Breast epithelium (tissue), 4 donors: ENCODE measurements at places on chromosomes 2 and 18.
A peak's percentile ranks its signal among the peaks of the same experiment; 100 is the strongest.

GRCh38 chr2:114170070-114170469, 272.4 kb upstream of the DPP10 start:
- no peak for DNase-seq

- no peak for DNase-seq
Measured at GRCh38 chr2:35443087-35443486, 912.5 kb upstream of the CRIM1 start.

GRCh38 chr2:25201265-25201664, 32.9 kb upstream of the POMC start:
- DNase-seq = no peak

DNA sequence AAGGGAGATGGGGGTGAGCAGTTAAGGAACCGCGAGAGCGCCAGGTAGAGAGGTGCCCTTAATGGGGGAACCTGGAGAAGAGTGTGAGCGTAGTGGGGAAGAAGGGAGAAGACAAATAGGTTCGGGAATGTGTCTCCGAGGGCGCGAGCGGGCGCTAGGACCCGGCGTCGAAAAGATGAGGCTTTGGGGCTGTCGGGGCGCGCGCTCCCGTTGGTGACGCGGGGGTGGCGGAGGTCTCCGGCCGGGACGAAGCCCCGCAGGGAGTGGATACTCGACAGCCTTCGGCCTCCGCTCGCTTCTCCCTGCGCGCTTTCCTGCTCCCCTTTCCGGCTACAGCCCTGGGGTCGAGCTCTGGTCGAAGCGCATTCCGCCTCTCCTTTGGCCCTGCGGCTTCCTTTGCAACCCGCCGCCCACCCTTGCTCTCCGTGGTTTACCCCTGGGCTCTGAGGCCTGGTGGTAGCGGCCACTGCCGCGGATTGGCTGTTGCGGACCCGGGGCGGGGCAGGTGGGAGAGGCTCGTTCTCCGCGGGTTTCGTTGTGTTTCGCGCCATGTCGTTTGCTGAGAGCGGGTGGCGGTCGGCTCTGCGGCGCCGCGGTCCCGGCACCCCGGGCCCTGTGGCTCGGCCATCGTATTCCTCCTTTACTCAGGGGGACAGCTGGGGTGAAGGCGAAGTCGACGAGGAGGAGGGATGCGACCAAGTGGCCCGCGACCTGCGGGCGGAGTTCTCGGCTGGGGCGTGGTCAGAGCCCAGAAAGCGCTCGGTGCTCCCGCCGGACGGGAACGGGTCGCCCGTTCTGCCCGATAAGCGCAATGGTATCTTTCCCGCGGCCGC, at the start of gene ARL6IP6:
TSS of gene ARL6IP6 (plus strand) at position 545 of the 833 bp plus-strand sequence. CDS start at position 550, 5 bp downstream.
- peak; percentile 90 for DNase-seq

GRCh38 chr2:218870984-218871344, 9.7 kb upstream of the WNT10A start:
- no peak for DNase-seq

- DNase-seq = no peak
Measured at GRCh38 chr2:64946769-64947247, 42.4 kb upstream of the SLC1A4 start.

DNA sequence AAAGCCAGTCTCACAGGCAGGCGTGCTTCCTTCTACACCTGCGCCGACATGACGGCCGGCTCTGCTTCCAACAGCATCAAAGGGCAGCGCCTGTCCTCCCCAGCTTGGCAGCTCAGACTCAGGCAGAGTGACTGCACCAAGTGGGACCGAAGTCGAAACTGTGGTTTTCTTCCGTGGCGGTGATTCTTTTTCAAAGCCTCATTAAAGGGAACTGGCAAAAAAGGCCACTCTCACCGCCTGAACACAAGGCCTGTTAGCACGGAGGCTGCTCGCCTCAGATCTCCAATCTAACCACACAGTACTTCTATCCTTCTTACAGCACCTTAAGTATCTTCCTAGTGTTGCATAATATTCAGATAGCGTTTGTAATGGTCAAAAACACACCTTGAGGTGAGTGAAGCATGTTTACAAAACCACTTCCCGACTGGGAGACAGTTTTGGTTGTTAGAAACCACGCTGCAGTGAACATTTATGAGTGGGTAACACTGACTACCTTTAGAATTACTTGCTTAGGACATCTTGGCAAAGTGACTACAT, 236.4 kb downstream of the HDAC4 start:
- no peak for DNase-seq

DNA sequence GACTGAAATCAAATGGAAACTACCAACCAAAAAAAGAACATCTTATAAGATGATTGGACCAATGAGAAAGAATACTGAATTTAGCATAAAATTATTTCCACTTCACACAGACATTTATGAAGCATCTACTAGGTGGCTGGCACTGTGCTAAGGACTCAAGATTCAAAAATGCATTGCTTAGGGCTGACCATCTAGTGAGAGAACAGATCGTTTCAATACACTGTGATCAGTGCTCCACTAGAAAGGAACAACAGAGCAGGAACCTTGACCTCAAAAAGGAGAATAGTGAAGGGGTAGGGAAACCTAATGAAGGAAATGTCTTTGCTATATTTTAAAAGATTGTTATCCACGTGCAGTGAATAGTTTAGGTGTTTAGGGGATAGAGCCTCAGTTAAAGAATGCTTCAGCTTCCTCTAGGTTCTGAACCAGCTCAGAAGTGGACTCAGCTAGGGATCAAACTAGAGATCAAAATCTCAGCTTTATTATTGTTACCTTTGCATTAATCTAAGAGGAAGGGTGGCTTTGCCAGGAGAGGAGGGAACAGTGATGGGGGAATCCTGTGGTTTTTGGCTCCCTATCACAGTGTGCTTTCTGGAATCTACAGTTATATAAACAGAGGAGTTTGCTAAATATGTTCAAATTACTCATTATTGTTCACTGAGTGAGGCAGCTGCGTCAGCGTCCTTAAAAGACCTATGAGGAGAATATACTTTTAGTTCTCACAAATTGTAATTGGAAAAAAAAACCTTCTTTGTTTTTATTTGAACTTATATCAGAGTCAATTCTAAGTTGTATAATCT, 16.2 kb upstream of the BBS5 start:
- no peak for DNase-seq

GRCh38 chr18:69622184-69622583, 221.5 kb downstream of the DOK6 start:
- no peak for DNase-seq

- no peak for DNase-seq
Measured at GRCh38 chr2:211144078-211144477, 587.7 kb downstream of the CPS1 start.

GRCh38 chr2:208373460-208374089, 33.0 kb upstream of the PTH2R start:
- no peak for DNase-seq

DNA sequence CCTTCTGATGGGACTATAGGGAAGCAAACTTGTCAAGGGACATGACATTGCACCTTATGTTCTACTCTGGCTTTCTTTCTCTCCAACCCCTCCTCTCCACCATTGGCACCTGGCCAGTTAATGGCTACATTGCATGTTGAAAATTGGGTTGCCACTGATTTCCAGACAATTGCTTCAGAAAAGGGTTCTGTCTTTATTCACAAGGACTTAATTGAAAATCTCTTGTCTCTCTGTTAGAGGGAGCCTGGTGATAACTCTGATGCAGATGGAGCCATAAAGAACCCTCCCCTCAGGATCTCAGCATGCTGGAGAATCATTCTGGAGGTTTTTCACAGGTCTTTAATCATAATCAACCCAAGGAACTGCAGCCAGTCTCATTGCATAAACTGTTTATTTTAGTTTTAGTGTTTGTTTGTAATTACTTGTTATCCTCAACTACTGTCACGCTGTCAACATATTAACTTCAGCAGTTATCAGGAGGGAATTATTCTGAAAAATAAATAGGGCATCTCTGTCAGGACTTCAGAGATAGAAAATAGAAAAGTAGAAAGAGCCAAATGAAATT, 316.8 kb downstream of the RIT2 start:
- no peak for DNase-seq

DNA sequence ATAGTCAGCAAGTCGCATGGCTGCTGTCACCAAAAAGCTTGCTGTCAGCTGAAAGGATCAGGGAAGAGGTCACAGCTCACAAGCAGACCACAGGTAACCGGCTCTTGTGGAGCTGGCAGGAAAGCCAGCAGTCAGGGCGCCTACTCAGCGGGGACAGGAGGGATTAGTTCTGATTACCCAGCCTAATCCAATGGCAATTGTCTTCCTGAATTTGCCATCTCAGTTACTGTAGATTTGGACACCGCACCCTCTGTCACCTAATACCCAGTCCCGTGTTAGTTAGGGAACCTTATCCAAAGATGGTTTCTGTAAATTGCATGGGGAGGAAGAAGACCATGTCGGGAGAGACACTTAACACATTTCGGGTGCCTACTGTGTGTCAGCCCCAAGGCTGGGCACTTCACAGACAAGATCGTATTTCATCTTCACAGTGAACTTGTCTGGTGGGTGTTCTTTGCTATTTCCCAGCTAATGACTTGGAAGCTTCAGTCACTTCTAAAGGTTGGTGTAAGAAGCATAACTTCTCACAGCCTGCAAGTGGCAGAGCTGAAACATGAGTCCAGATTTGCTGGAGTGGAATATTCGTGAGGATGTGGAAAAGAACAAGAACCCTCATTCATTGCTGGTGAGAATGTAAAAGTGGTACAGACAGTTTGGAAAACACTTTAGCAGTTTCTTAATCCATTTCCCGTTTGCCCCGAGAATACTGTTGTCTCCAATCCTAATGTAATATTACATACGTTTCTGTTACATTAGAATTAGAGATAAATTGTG, 9.9 kb downstream of the ALPK2 start:
- DNase-seq = no peak

- DNase-seq = no peak
Measured at GRCh38 chr2:220664272-220665107, 907.6 kb downstream of the EPHA4 start.

GRCh38 chr2:129756276-129756675, 223.2 kb upstream of the RAB6C start:
- DNase-seq = no peak

DNA sequence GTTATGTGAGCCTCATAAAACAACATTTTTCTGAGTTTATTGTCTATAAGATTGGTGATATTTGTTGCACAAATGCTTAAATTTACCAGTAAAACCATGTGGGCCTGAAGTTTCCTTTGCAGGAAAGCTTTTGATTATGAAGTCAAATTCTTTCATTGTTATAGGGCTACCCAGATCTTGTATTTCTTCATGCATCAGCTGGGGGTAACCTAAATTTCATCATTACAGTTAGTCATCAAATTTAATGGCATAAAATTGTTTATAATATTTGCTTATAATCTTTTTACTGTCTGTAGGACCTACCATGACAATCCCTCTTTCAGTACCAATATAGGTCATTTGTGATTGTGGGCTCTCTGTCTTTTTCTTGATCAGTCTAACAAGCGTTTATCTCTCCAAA, 47.8 kb downstream of the SMAD2 start:
- DNase-seq = no peak

GRCh38 chr2:165839610-165840009, 45.6 kb upstream of the GALNT3 start:
- no peak for DNase-seq

DNA sequence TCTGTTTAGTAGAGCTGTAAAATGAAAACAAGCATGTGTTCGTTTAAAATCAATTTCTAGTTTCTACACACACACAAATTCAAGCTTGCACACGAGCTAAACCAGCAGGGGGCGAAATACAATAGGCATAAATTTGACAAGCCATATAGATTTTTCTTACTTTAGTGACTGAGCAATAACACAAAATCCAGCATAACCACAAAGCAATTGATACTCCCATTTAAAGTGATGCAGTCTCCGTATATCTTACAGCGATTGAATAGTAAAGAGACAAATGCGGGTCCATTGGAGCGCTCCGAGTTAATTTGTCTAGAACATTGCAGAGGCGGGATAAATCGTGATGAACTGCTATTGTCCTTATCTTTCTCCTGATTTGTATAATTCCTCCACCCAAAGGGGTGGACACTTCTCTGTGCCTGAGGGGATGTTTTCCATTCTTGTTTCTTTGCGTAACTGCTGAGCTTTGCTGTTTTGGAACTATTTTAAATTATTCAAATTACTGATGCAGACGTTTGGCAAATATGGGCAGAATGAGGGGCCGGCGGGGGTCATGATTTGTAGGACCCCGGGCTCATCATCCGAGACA, 1.2 kb upstream of the AFTPH start:
- DNase-seq = no peak

GRCh38 chr2:20187331-20187730, 37.6 kb downstream of the SDC1 start:
- no peak for DNase-seq

- DNase-seq = peak; percentile 38
Measured at GRCh38 chr2:109218087-109218791, 89.2 kb downstream of the SH3RF3 start.

- no peak for DNase-seq
Measured at GRCh38 chr2:226130192-226130591, 669.4 kb downstream of the IRS1 start.

- no peak for DNase-seq
Measured at GRCh38 chr2:70321370-70321769, 19.5 kb upstream of the FAM136A start.

- no peak for DNase-seq
Measured at GRCh38 chr2:45699032-45699658, 47.7 kb downstream of the PRKCE start.

DNA sequence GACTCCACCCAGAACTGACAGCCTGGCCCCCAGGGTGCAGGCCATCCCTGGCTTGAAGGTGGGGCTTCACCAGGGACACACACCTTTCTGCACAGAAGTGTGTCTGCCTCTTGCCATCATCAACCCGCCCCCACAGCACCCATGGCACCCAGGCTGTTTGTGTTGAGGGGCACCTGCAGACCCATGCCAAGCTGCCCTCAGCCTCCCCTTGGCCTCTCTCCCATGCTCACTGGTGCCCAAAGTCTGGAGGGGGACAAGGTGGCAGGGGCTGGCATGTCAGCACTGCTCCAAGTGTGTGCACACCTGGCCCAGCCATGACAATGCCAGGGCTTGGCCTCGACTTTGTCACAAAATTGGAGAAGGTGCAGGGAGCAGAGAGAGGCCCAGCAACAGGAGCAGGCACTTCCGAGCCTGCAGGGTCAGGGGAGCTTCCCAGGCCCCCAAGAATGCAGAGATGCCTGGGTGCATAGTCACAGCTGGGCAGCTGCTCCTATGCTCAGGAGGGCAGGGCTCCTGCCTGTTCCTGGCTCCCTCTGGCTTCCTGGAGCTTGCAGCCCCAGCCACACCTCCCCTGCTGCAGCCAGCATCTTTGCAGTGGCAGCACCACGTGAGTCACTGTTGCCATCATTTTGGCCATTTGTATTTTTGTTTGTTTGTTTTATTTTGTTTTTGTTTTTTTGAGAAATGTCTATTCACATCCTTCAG, 280.6 kb upstream of the UBE2E3 start:
- DNase-seq = no peak

DNA sequence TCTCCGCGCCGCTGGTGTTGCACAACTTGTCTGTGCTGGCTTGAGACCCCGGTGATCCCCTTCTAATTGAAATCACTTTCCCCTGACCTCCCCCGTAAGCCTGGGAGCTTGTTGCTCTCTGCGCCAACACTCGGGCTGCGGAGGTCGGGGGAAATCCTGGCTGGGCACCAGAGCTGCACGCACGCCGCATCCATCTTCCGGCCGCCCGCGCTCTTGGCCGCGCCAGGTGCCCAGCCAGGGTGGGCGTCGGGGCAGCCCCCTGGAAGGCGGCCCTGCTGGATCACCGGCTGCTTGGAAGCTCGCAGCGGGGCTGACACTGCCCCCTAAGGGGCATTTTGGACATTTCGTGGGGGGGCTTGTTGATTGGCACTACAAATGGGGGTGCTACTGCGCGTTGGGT, 280.3 kb upstream of the SKOR2 start:
- no peak for DNase-seq
